HS-27A (cell line): ENCODE measurements at places on chromosomes 6 and 20.

DNA sequence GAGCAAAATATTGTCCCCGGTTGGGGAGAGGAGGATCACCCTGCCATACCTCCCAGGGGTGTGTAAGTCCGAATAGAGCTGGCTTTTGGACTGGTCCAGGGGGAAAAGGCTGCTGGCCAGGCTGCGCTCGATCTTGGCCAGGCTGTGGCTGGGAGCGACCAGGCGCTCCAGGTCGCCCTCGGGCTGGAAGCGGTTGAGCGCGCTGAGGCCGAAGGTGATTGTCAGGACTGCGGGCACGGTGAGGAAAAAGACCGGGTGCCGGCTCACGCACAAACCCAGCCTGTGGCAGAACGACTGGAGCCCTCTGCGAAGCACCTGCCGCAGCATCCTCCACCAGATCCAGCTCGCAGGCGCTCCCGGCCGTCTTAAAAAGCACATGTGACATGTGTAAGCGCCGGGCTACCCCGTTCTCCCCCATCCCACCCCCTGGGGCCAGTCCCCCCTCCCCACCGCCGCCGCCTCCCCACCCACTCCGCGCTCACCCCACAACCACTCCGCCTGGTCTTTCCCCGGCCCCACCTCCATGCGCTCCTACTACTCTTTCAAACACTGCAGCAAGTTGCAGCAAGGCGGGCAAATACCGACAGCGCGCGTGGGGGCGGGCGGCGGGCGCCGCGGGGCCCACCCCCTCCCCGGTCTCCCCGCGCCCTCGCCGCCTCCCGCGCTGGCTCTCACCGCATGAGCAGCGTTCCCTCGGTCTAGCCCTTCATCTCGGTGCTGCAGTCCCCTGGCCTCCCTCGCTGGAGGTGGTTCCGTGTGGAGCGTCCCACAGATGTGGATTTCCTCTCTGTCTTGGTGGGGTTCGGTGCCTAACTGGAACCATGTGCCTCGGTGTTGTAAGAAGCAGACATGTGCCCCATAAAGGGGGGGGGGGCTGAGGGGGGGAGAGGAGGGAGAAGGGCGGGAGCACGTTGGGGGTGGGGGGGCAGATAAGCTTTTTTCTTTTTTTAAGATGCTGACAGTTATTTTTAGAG, 42.4 kb downstream of the PTCHD4 start:
- no peak for DNase-seq

DNA sequence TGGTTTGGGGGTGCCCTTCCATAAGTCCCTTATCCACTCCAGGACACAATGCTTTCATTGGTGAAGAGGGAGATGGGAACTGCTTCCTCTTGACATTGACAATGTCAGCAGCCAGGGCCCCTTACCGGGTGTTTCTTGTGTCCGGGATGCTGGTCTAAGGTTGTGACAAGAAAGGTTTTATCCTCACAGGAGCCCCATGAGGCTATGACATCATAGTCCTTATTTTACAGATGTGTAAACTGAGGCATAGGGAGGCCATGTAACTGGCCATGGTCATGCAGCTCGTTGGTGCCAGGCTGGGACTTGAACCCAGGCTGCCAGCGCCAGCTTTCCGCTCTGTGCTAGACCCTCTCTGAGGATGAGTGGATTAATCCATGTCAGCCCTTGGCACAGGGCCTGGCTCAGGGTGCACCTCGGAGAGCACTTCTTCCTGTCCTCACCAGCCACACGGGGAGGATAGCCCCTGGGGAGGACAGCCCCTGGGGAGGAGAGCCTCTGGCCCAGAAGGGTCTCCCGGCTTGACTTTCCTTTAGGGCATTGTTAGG, 157.3 kb downstream of the SYCP2 start:
- DNase-seq = no peak

DNA sequence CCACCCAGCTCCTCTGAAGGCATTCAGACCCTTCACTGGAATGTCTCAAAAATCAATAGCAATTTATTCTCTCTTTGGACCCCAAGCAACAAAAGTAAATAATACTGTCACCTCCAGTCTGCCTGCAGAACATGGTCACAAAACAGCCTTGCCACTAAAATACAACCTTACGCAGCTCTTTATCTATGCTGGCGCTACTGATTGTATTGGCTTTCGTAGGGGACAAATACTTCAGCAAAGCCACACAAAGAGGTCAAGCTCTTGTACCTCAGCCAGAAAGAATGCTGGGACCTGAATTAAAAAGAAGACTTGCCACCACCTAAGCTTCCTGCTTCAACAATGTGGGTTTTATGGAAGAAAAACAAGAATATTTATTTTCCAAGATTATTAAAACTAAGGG, 57.2 kb downstream of the PRKN start:
- DNase-seq = no peak

DNA sequence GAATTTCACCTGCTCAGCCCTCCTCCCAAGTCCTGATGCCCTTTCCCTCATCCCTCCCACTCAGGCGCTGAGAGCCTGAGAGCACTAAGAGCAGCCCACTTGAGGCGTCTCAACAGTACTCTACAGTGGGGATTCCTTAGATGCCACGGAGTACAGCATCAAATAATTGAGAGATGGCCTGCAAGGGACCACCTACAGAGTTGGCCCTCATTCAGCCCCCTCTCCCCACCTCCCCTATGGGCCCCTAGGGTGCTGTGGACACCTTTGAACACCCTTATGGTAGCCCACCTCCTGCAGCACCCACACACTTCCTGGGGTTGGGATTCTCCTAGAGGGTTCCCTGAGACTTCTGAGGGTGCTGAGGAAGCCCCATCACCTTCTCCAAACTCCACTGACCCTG, 37.1 kb upstream of the SIRPG start:
- DNase-seq = no peak

DNA sequence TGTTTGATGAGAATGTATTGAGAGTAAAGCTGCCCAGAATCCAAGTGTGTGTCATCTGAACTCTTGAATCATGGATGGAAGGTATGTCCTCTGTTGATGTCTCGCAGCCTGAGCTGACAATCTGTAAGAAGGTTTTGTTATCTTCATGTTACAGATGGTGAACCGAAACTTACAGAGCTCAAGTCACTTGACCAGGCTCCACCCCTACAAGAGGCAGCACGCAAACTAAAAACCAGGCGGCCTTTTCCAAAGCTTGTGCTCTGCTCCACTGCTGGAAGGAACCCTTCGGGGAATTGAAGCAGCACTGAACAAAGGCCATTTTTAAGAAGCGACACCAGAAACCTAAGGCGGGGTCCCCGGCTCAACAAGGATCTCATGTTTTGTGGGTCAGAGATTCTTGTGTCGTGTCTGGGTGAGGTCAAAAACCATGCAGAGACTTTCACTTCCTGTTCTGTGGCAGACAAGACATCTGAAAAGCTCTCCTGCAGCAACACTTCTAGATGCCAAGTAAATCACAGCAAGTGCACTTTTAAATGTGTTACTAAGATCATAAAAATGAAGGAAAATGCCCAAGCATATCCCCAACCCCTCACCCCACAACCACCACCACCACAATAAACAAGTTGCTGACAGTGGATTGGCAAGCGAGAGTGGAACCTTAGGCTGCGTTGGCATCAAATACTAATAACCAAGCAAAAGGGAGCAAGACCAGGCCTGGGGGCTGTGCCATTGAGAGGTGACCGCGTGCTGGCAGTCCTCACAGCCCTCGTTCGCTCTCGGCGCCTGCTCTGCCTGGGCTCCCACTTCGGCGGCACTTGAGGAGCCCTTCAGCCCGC, 27.3 kb downstream of the NQO2 start:
- DNase-seq = no peak

DNA sequence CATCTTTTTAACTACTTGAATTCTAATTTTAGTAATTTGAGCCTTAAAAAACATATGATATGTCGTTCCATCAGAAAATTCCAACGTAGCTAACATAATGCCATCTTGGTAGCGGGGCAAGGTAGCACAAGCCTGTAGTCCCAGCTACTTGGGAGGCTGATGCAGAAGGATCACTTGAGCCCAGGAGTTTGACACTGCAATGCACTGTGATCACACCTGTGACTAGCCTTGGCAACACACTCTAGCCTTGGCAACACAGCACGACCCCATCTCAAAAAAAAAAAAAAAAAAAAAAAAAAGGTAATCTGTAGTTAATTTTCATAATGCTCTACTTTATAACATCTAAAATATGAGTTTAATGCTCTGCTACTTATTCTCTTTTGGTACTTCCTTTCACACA, 6.7 kb downstream of the BCLAF1 start:
- DNase-seq = no peak

DNA sequence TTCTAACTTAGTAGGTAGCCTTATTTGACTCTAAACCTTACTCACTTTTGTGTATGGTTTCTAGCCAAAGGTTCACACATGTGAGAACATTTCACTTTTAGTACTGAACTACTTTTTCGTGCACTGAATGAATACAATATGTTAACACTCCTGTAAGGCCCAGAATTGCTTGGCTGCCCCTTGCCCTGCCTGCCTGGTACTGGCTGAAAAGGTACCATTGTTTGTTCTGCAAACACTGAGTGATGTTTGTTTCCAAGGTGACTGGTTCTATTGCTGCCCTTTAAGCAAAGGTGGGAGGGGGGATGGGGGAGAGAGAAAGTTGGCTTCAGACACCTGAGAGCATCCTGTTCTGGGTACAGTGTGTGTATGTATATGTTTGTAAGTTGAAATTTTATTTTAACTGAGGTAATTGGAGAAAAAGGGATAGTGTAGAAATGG, 31.2 kb downstream of the RREB1 start:
- DNase-seq = no peak

GRCh38 chr6:138107752-138108592, 753 bp upstream of the PERP start:
- DNase-seq = no peak

DNA sequence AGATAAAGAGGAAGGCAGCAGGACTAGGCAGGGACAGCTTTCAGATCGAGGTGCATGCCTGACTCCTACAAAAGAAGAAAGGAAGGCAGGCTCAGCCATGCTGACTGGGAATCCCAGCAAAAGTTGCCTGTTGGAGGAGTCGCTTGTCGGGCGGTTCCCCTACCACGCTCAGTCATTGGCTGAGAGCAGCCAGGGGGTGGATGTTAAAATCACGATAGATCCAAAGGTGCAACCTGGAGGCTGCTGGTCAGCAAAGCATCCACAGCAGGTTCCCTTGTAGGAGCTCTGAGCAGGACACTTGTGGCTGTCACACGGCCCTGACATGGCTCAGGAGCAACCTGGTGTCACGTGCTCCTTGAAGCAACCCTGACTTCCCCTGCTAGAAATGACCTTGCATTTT, 74.6 kb downstream of the ISM1 start:
- no peak for DNase-seq

GRCh38 chr6:134063966-134064445, 11.6 kb upstream of the SLC2A12 start:
- no peak for DNase-seq

- DNase-seq = no peak
Observed at GRCh38 chr20:23298155-23298554, 52.4 kb upstream of the NXT1 start.

GRCh38 chr20:24081077-24081476, 92.5 kb upstream of the GGTLC1 start:
- DNase-seq = no peak
